ENCODE measurements at places on chromosomes 6 and 20. TPM values are rescaled to one million over a fixed set of nuclear protein-coding genes. Genes with fewer than 3 reads are reported as not detected.
A peak's percentile ranks its signal among the peaks of the same experiment; 100 is the strongest.

- peak; percentile 25 for DNase-seq
These were observed 7.5 kb upstream of the CCDC28A start for GRCh38 chr6:138765896-138766655.

DNA sequence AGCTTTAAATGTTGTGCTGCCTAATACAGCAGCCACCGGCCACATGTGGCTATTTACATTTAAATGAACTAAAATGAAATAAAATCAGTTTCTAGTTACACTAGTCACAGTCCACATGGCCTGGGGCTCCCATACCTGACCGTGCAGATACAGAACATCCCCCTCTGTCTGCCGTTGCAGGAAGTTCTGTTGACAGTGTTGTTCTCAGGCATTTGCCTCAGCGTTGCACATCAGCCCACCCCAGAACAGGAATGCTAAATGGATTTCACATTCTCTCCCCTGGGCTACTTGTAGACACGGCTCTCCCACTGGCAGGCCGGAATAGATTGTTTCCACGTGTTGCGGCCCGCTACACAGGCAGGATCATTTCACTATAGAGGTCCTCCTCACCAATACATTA lies 26.3 kb downstream of the JAG1 start:
- no peak for DNase-seq

GRCh38 chr20:57374931-57375651 lies 16.1 kb upstream of the RBM38 start:
- DNase-seq: peak; percentile 88

- DNase-seq: peak; percentile 28
These were observed 112.2 kb upstream of the LAMP5 start for GRCh38 chr20:9402141-9402540.

GRCh38 chr6:83378621-83379388 lies 52.0 kb downstream of the ME1 start:
- DNase-seq: no peak

DNA sequence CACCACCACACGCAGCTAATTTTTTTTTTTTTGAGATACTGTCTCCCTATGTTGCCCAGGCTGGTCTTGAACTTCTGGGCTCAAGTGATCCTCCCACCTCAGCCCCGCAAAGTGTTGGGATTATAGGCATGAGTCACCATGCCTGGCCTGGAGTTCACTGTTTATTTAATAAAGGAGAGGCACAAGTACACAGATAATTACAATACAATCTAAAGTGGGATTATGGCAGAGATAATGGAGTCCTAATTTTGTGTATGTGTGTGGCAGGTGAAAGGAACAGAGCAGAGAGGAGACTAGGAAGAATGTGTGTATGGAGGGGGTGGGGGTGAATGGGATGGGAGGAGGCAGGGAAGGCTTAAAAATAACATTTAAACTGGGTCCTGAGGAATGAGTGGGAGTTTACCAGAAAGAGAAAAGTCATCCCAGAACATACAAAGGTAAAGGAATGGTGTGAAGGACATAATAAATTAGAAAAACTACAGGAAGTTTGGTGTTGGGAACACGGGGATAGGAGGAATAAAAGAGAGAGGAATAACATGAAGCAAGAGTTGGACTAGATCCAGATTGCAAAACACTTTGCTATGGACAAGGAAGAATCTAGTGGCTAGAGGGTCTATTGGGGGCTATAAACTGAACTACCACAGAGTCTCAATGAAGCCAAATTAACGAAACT lies 4.4 kb downstream of the NCOA5 start:
- no peak for DNase-seq

- DNase-seq: no peak
These were observed 28.4 kb downstream of the GPLD1 start for GRCh38 chr6:24460966-24461365.

DNA sequence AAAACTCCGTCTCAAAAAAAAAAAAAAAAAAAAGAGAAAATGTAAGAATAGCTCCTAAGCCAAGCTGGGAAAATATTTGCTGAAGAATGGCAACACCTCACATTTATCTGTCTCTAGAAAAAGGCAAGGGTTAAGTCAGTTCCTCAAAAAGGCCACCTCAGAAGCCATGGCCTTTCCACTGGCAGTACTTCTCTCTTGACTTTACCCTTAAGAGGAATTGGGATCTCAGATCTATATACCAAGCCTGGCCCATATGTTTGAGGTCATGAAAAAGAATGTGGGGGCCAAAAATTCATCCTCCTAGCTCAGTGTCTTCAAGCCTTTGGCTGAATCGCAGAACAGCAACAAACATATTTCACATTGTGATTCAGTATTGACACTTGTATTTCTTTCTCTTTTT lies 10.9 kb upstream of the NCOA3 start:
- DNase-seq: peak; percentile 48

- no peak for DNase-seq
These were observed 205.7 kb downstream of the EPM2A start for GRCh38 chr6:145529582-145529981.

RGS17 gene
- polyA plus RNA-seq: not detected

- no peak for DNase-seq
These were observed 1.6 kb downstream of the PXDC1 start for GRCh38 chr6:3749977-3750316.

DNA sequence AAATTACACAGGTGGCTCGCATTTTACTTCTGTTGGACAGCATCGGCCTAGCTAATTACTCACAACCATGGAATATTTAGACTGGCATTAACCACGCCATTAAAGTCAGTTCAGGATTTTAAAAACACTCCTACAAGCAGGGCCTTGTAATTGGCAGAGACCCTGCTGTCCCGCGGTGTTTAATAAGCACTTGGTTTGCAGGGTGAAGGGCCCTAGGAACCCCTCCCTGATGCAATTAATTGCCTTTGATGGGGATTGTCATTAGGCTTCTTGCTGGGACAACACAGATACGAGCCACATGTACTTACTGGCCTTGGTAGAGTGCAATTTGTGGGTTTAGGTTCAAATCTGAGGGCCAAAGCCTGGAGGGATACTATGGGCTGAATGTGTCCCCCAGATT lies 7.8 kb upstream of the VSTM2L start:
- DNase-seq: no peak

DNA sequence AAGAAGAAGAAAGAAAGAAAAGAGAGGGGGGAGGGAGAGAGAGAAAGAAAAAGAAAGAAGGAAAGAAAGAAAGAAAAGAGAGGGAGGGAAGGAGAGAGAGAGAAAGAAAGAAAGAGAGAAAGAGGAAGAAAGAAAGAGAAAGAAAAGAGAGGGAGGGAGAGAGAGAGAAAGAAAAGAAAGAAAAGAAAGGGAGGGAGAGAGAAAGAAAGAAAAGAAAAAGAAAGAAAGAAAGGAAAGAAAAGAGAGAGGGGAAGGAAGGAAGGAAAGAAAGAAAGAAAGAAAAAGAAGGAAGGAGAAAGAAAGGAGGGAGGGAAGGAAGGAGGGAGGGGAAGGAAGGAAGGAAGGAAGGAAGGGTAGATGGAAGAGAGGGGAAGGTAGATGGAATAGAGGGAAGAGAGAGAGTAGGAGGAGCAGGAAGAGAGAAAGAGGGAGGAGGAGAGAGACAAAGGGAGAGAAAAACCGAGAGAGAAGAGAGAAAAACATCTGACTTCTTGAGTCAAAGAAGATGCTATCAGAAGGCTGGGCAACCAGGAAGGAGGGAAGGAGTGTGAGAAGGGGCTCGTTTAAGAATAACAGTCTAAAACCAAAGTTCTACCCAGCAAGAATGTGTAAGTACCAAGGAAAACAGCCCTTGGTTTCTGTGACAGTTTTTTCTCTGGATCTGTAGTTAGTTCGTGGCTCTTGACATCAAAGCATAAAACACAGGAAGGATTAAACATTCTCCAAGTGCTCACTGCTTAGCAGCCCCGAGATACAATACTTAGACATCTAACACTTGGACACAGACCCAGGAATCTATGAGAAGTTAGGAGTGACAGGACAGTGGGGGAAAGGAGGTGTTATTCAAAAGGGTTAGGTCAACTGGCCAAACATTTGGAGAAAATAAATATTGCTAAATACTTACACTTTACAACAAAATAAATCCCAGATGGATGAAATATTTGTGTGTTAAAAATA lies 131.9 kb upstream of the STMND1 start:
- DNase-seq: no peak

TMEM74B gene
- polyA plus RNA-seq: not detected

EYA2 gene
- not detected for polyA plus RNA-seq

TRIM31 gene
- polyA plus RNA-seq: not detected

Data from CD14-positive monocyte (primary cell).